ENCODE measurements at places on chromosomes 2 and 18.

DNA sequence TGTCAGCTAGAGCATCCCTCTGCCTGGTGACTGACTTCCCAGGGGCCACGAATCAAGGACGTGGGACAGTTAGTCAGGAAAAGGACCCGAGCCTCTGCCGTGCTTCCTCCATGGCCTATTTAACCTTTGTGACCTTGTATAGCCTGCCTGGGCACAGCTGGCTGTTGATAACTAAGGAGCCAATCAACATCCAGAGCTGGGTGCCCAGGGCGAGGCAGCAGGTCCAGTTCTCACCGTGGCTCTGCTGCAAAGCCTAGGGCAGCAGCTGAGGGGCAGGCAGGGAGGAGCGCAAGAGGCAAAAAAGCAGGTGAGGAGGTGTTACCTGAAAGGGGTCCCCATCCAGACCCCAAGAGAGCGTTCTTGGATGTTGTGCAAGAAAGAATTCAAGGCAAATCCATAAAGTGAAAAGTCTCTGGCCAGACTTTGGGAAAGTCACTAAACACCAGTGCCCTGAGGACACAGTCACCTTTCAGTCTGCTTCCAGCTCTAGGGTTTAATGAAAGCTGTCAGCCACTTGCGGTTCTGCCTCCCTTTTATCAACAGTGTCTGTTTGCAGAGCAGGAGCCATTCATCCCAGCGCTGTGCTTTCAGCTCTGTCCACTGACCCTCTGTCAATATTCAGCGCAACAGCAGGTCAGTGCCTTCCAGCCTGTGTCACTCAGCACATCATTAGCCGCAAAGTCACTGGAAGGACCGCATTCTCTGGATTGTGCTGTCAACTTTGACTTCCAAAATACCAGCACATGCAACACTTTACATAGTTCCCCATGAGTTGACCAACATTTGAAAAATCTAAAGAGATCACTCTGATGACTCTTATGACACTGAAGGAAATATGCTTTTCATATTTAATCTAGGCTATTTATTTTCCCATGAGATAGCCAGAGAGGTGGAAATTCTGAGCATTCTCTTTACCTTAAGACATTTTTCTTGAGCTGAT lies 38.6 kb upstream of the ASAP2 start:
- no peak for DNase-seq

GRCh38 chr2:9168821-9169221 lies 37.8 kb upstream of the ASAP2 start:
- no peak for DNase-seq

GRCh38 chr2:8586457-8587051 lies 95.3 kb upstream of the ID2 start:
- no peak for DNase-seq

- no peak for DNase-seq
Measured at GRCh38 chr2:19038071-19039015, 320.1 kb downstream of the OSR1 start.

GRCh38 chr2:172449911-172450550 lies 22.6 kb downstream of the ITGA6 start:
- DNase-seq, result no peak

GRCh38 chr2:53460347-53460746 lies 307.3 kb upstream of the CHAC2 start:
- no peak for DNase-seq

DNA sequence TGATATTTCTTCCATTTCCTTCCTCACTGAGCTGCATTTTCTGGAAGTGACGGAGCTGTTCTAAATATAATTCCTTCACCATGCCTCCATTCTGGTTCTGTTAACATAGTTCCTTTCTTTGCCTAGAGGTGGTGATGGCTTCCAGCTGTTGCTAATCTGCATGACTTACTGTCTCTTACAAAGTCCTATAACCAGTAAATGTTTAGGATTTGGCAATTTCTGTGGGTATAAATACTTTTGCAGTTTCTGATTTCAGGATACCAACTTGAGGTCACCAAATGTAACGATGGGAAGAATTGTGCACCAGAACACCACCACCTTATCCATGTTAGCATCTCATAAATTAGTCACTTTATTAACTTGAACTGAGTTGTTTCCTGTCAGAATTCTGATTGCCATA lies 101.7 kb upstream of the FN1 start:
- DNase-seq, result no peak

DNA sequence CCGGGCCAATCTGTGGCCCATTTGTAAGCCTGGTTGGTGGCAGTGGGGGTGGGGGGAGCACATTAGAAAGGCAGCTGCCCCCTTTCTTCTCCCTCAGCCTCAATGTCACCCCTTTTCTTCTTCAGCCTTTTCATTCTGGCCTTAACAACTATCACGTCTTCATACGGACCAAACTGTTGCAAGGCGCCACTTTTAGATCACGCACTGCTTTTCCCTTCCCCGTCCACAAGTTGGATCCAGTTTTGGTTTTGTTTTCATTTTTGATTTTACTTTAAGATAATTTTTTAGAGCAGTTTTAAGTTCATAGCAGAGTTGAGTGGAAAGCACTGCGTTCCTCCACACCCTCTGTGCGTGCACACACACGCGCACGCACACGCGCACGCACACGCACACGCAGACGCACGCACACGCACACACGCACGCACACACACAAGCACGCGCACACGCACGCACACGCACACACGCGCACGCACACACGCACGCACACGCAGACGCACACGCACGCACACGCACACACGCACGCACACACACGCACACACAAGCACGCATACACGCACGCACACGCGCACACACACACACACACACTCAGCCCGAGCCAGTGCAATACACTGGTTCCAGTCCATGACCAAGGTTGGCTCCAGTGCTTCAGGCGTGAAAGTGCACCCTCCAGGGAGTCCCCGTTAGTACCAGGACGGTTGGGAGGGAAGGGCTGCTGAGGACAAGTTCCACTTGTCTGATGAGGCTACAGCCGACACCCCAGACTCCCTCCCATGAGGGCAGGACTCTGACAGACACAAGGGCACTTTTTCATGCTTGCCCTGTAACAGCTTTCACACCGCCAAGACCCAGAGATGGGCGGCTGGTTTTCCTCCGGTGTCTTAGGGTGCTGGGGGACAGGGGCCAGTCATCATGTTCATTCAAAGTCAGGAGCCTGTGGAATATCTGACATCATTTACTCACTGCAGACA lies 22.4 kb downstream of the FBLN7 start:
- no peak for DNase-seq
